ENCODE measurements at places on chromosomes 5 and 9.
A peak's percentile ranks its signal among the peaks of the same experiment; 100 is the strongest.

GRCh38 chr9:5336688-5337087, 3.0 kb downstream of the RLN1 start:
- DNase-seq = peak; percentile 5

- no peak for DNase-seq
Measured at GRCh38 chr9:101514071-101514470, 19.6 kb upstream of the RNF20 start.

DNA sequence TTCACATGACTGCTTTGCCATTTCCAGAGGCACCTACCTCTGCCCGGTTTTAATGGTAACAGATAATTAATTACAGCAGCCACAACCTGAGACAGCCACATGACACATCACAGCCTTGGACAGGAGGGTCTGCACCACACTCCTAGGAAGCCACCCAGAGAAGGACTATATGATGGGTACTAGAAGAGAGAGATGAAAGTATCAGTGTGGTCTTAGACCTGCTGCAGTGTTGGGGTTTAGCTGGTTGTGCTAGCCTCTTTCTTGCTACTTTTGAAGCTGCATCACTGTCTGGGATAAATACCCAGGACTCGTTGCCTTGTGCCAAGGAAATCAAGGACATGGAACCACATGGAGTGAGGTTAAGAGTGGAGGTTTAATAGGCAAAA, 266.4 kb downstream of the ICE1 start:
- DNase-seq = no peak

GRCh38 chr5:4511996-4512656, 628.0 kb upstream of the ADAMTS16 start:
- no peak for DNase-seq

GRCh38 chr5:172504701-172505402, 50.5 kb upstream of the SH3PXD2B start:
- no peak for DNase-seq

DNA sequence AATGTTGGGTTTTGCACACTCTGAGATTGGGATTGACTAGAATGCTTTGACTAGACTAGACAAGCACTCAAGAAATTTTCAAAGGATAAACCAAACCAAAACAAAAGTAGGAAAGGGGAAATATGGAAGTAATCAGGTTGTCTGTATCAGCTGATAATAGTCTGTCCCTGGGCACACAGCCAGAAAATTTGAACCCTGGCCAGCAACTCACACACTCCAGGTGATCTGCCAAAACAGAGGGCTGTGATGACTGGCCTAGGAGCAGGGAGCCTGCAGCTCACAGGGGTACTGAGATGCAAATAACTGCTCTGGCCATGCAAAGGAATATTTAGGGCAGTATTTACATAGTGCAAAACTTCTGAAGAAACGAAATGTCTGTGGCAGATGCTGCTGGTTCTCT, 112.3 kb upstream of the SMIM23 start:
- no peak for DNase-seq

DNA sequence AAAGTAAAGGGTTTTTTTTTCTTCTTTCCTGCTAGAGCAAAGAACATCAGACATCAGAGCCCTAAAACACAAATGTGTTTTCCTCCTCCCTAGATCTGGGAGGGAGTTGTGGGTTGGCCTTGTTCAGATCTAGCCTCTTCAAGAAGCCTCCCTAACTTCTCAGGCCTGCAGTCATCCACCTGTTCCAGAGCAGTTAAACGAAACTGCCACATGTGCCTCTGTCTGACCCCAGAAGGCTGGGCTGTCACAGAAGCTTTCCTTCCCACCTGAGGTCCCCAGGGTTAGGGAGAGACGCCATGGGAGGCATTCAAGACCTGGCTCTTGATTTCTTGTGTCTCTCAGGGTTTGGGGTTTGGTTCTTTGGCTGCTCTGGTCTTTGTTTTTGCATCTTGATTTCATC, 87.0 kb downstream of the DAB2IP start:
- no peak for DNase-seq

- peak; percentile 59 for DNase-seq
Measured at GRCh38 chr9:93098236-93098946, 2.4 kb downstream of the CARD19 start.

GRCh38 chr5:65808251-65808741, 86.3 kb downstream of the NLN start:
- no peak for DNase-seq

GRCh38 chr5:160504906-160505305, 83.3 kb downstream of the PTTG1 start:
- DNase-seq = no peak

GRCh38 chr5:62284946-62285891, 20.8 kb upstream of the KIF2A start:
- DNase-seq = peak; percentile 31

GRCh38 chr5:6673031-6673430, 39.8 kb downstream of the SRD5A1 start:
- DNase-seq = no peak

- no peak for DNase-seq
Measured at GRCh38 chr9:98235126-98235525, 20.3 kb downstream of the TBC1D2 start.

DNA sequence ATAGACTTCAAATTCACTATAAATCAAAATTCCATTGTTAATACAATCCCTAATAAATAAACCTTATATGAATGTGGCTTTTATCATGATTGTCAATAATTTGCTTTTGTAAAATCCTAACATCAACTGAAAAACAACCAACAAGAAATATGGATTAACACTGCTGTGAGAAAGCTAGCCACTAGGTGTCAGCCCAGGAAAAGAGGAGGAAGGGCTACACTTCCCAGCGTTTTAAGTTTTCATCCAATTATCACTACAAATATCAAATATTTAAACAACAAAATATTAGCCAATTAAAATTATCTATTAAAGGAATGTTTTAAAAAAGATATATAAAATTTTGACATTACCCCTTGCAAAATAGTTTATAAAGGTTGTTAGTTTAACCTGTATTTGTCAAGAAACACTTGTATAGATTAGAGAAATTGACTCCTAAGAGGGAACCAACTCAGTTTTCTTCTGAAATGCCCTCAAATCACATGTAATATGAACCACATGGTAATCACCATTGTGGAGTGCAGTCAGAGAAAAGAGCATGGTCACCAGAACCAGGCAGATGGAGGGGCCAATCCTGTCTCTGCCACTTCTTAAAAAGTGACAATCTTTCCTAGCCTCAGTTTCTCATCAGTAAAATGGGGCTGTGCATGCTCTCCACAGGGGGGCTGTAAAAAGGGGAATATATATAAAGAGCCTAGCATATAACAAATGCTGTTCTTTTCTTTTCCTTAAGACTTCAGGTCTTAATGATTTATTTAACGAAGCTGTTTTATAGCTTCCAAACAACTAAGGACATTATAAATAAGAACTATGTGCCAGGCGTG, 188.2 kb downstream of the CRB2 start:
- DNase-seq = peak; percentile 14

GRCh38 chr9:38651400-38652042, 31.1 kb upstream of the ANKRD18A start:
- DNase-seq = no peak

DNA sequence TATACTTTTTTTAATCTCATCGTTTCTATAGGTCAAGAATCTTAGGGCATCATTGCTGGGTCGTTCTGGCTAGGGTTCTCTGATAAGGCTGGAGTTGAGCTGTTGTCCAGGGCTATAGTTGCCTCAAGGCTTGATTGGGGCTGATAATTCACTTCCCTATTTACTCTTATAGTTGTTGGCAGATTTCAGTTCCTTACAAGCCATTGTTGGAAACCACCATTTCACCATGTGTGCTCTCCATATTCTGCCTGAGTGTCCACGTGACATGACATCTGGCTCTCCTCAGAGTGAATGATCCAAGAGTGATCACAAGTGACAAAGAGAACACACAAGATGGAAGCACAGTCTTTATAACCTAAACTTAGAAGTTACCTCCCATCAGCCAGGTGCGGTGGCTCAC, 852.2 kb downstream of the EFNA5 start:
- DNase-seq = no peak

- no peak for DNase-seq
Measured at GRCh38 chr5:133509742-133510079, 102.6 kb downstream of the FSTL4 start.

DNA sequence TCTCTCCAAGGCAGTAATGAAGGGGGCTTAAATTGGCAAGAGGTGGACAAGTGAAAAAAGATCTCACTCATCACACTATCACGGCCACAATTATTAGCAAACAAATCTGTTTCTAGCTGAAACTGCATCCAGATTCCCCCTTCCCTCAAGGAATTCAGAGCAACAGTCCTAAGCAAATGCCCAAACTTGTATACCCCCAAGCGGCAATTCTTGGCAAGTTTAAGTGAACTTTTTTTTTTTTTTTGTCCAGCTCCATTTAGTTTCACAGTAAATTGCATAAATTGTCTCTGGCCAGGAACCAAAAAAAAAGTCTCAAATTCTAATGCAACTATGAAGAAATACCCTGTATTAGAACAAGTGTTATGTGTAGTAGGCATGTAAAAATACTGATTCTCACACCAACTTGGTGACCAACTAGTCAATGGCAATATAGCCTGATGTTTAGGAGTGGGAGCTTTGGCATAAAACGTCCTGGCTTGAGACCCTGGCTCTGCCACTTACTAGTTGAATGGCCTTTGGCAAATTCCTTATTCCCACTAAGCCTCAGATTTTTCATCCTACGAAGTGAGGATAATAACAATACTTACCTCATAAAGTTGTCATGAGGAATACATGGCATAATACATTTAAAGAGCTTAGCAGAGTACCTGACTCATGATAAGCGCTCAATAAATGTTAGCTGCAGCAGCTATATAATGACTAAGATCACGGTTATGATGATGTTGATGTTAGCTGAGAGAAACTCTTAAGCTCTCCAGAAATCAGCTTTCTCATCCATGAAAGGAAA, 193.2 kb downstream of the ADAMTSL1 start:
- DNase-seq = no peak

DNA sequence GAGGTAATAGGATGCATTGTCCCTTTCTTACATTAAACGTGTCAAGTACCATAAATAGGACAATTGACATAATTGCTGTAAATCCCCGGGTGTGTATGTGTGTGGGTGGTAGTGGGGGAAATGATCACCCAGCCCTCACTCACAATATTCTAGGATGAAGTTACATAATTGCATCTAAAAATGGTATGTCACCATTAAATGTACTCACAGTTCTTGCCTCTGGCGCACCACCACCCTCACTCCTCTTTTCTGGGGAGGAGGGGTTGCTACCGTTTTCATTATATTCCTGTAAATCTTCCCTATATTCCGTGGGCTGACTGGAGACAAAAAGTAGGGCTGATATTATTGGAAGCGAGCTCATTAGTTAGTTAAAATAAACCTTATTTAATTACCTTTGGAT, 563.8 kb downstream of the TLR4 start:
- DNase-seq = no peak

GRCh38 chr9:128428644-128429512, 8.2 kb downstream of the CERCAM start:
- no peak for DNase-seq

- no peak for DNase-seq
Measured at GRCh38 chr5:163772241-163772640, 266.8 kb downstream of the MAT2B start.

DNA sequence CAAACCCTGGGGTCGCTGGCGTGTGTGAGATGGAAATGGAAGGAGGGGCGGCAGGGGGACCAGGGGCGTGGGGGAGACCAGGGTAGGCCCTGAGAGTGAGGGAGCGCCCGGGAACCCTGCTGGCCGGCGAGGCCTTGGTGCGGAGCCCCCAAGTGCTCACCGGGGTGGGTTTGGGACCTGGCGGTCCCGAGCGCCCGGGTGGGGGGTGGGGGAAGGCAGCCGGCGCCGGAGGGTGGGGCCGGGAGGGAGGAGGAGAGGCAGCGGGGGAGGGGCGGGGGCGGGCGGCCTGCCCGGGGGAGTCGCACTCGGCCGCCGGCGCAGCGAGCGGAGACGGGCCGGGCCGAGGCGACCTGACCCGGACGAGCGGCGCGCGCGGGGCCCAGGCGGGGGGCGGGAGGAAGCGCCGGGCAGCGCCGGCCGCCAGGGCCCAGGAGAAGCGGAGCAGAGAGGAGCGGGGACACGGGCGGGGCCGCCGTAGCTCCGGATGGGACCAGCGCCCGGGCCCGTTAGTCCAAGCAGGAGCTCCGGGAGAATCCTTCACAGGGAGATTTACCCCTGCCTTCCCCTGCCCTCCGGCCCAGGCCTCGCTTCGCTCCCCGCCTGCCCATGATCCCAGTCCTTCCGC, at the start of gene NPR2:
TSS of gene NPR2 (plus strand) at position 295 of the 625 bp plus-strand sequence. CDS start 818 bp downstream, outside the sequence.
- DNase-seq = no peak

- no peak for DNase-seq
Measured at GRCh38 chr9:127854184-127854806, at the start of gene ENG. Gene ENG, minus strand, starts transcription at chr9:127854658. Its CDS starts 303 bp downstream, at chr9:127854355.

GRCh38 chr9:137753192-137753765, 124.3 kb upstream of the CACNA1B start:
- DNase-seq = no peak

GRCh38 chr9:127937388-127938297, at the start of gene DPM2:
Gene DPM2, minus strand, starts transcription at chr9:127937854. Its CDS starts 34 bp downstream, at chr9:127937820.
- peak; percentile 84 for DNase-seq

DNA sequence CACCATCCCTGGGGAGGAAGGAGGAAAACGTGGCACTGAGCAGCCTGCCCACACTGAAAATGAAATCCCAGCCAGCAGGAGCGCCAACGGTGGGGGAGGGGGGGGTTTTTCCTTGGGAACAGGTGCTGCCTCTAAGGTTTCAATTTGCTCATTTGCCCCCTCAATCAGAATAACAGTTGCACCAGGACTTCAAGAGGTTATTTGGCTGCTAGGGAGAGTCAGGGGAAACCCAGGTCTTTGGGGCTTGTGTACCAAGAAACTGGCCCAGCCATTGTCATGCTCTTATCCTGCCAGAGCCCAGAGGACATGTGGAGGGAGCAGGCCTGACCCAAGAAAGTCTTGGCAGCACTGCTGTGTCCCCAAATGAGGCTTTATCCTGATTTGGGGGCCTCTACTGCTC, 66.5 kb downstream of the NDFIP1 start:
- DNase-seq = no peak

DNA sequence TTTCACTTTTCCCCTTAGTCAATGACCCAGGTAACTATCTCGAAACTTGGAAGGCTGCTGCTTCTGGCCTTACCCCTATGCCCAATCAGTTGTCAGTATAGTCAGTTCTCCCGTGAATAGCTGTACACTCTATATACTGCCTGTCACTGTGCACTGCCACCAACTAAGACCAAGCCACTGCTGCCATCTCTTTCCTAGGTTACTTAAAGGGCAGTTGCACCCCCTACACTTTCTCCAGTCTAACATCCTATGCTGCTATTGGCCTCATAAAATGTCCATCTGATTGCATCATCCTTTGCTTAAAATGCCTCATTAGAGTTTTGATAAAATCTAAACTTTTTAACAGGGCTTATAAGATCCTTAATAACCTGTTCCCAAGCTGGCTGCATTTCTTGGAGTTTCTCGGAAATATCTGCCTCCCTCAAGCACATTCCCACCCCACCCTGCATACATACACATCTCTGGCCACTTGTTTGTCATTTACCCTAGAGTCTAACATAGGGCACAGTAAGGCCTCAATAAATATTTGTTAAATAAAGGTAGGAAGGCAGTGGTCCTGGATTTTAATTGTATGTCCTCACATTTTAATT, 32.8 kb upstream of the TNFAIP8 start:
- no peak for DNase-seq

- DNase-seq = no peak
Measured at GRCh38 chr5:15529821-15530220, 29.8 kb downstream of the FBXL7 start.

GRCh38 chr9:92610470-92611420, 59.2 kb downstream of the IPPK start:
- no peak for DNase-seq

All from activated CD4-positive, alpha-beta T cell treated with anti-CD3 and anti-CD28 coated beads for 4 hours (primary cell).